ENCODE measurements at places on chromosomes 7 and 10.
A peak's percentile ranks its signal among the peaks of the same experiment; 100 is the strongest.

DNA sequence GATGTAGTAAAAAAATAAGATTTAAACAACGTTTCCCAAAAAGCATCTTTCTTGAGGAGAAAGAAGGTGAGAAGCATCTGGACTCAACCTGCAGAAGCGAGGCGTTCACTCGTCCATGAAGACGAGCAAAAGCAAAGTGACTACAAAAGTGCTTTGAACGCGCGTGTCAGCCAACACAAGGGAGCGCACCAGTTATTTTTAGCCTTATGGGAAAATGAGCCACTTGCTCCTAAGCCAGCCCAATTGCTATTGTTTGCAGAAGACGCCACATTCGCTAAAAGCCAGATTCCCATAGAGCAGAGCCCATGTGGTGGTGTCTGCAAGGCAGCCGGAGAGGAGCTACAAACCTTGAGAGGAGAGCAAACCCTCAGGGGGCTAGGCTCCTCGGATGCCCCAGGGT, 122.5 kb downstream of the FAM53B start:
- H3K27me3 ChIP-seq, result no peaks in the 10 kb centered on the region
- no peaks in the 10 kb centered on the region for H3K4me1 ChIP-seq
- no peak overlapping the region for H3K27ac ChIP-seq

- H3K4me3 ChIP-seq, result no peak overlapping the region
- no peaks in the 10 kb centered on the region for H3K27me3 ChIP-seq
- no peak for DNase-seq
- no peak overlapping the region for H3K27ac ChIP-seq
- no peaks in the 10 kb centered on the region for H3K36me3 ChIP-seq
Measured at GRCh38 chr7:157499835-157500153, 163.0 kb downstream of the DNAJB6 start.

- H3K27ac ChIP-seq, result no peak overlapping the region
- no peak overlapping the region for H3K4me3 ChIP-seq
- no peaks in the 10 kb centered on the region for H3K27me3 ChIP-seq
- H3K36me3 ChIP-seq, result no peaks in the 10 kb centered on the region
- peak; percentile 39 for DNase-seq
Measured at GRCh38 chr7:1586827-1587705, 17.2 kb upstream of the PSMG3 start.

DNA sequence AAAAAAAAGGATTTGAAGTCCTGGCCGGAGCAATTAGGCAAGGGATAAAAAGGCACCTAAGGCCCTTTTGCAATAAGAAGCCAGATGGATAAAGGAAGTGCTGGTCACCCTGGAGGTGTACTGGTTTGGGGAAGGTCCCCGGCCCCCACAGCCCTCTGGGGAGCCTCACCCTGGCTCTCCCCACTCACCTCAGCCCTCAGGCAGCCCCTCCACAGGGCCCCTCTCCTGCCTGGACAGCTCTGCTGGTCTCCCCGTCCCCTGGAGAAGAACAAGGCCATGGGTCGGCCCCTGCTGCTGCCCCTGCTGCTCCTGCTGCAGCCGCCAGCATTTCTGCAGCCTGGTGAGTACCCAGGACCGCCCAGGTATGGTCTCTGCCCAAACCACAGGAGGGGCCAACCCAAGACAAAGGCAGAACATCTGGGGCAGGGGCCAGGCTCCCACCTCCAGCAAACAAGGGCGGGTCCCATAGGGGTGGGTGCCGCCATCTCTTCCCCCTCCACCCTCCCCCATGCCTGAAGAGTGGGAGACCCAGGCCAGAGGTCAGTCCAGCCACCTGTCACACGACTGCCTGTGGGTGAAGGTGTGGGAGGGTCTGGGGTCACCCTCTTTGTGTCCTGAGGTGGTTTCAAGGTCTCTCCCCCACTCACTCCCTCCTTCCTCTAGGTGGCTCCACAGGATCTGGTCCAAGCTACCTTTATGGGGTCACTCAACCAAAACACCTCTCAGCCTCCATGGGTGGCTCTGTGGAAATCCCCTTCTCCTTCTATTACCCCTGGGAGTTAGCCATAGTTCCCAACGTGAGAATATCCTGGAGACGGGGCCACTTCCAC, at the start of gene PILRB:
PILRB (plus strand) TSS at position 91 of the 830 bp plus-strand sequence; CDS start at position 277, 186 bp downstream.
- no peak within 1 kb of the TSS for H3K27ac ChIP-seq
- H3K4me1 ChIP-seq, result no peaks in the 10 kb centered on the region
- no peaks in the 10 kb centered on the region for H3K27me3 ChIP-seq
- peaks cover 64% of the 10 kb centered on the region for H3K36me3 ChIP-seq
- no peak within 1 kb of the TSS for H3K4me3 ChIP-seq

DNA sequence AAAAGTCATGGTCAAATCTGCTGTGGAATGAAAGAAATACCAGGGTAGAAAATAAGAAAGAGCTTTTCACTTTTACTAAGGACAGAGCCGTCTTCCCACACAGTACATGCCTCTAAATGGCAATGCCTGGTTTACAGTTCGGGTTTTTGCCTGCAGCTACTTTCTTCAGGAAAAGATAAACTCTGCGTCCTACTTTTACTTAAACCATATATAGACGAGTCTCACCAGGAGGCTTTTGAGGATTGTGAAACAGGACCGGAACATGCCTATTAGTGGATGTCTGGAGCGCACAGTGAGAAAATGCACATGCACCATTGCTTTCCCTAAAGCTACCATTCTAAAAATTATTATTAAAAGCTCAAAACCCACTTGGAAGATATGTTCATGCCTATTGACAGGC, 70.5 kb downstream of the KLF6 start:
- no peak overlapping the region for H3K27ac ChIP-seq
- H3K4me1 ChIP-seq, result no peaks in the 10 kb centered on the region
- no peak overlapping the region for H3K4me3 ChIP-seq

GRCh38 chr7:117098457-117098856, 145.2 kb downstream of the ST7 start:
- no peak overlapping the region for H3K4me3 ChIP-seq
- H3K27me3 ChIP-seq, result no peaks in the 10 kb centered on the region
- no peaks in the 10 kb centered on the region for H3K36me3 ChIP-seq
- no peaks in the 10 kb centered on the region for H3K4me1 ChIP-seq
- no peak for DNase-seq

DNA sequence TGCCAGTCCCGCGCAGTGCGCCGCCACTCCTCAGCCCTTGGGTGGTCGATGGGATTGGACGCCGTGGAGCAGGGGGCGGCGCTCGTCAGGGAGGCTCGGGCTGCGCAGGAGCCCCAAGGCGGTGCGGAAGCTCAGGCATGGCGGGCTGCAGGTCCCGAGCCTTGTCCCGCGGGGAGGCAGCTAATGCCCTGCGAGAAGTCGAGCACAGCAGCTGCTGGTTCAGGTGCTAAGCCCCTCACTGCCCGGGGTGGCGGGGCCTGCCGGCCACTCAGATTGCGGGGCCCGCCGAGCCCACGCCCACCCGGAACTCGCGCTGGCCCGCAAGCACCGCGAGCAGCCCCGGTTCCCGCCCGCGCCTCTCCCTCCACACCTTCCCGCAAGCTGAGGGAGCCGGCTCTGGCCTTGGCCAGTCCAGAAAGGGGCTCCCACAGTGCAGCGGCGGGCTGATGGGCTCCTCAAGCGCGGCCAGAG, 14.4 kb upstream of the WASL start:
- no peaks in the 10 kb centered on the region for H3K36me3 ChIP-seq
- H3K27ac ChIP-seq, result no peak overlapping the region
- DNase-seq, result no peak
- no peaks in the 10 kb centered on the region for H3K4me1 ChIP-seq
- H3K4me3 ChIP-seq, result no peak overlapping the region
- H3K27me3 ChIP-seq, result no peaks in the 10 kb centered on the region

- DNase-seq, result no peak
- no peaks in the 10 kb centered on the region for H3K27me3 ChIP-seq
- no peaks in the 10 kb centered on the region for H3K36me3 ChIP-seq
- H3K4me1 ChIP-seq, result no peaks in the 10 kb centered on the region
- no peak overlapping the region for H3K27ac ChIP-seq
Measured at GRCh38 chr7:32250471-32251260, 180.5 kb upstream of the PDE1C start.

DNA sequence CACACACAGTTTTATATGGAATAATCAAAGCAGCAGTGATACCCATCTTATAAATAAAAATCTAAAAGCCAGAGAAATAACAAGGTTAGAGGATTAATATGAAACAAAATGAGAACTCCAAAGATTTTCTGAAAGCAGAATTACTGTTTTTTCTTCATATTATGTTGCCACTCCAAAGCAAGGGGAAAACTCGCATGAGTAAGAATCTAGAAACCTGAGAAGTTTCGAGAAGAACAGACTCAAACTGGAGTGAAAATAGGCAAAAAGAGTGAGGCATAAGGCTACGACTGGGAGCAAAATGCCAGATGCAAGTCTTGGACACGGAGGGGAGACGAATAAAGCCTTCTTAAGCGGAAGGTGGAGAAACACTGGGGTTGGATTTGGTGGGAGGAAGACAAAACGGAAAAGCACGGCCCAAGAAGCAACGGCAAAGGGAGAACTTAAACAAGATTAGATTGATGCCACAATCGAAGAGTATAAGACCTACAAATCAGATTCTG, 923 bp downstream of the TNPO3 start:
- peak overlapping the region; percentile 90 for H3K27ac ChIP-seq
- no peaks in the 10 kb centered on the region for H3K36me3 ChIP-seq
- DNase-seq, result no peak
- peaks cover 18% of the 10 kb centered on the region for H3K4me1 ChIP-seq
- peak overlapping the region; percentile 93 for H3K4me3 ChIP-seq

DNA sequence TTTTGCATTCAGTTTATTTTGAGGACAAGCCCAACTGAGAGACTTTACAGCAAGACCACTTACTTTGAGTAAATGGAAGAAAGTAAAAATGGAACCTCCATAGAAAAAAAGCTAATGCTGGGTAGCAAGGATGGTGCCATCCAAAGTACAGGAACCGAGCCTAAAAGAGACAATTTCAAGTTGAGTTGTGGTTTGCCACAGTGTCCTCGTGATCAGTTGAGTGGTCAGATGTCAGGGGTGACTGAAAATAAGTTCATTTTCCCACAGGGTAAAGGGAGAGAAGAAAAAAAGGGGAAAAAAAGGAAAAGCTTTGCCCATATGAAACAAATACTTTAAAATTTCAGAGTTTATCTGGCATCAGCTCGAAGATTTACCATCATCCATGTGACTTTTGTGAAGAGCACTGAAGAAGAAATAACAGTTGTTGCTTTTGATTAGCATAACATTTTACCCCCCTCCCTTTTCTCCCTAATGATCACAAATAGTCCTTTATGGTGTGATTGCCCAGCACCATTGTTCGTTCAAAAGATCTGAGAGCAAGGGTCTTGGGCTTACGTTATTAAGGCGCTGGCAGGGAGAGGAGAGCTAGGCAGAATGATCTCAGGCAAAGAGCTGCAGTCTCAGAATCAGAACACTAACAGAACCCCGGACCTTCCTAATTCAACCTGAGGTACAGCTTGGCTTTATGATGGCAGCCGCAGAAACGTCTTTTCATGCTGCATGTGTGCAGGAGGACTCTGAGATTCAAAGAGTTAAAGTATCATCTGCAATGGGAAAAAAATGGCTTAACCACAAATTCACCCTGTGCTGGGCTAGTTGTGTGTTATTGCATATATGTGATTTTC, 338.1 kb downstream of the RNLS start:
- H3K4me1 ChIP-seq, result peaks cover 10% of the 10 kb centered on the region
- H3K36me3 ChIP-seq, result no peaks in the 10 kb centered on the region
- no peaks in the 10 kb centered on the region for H3K27me3 ChIP-seq
- H3K27ac ChIP-seq, result peak overlapping the region; percentile 67
- DNase-seq, result no peak

DNA sequence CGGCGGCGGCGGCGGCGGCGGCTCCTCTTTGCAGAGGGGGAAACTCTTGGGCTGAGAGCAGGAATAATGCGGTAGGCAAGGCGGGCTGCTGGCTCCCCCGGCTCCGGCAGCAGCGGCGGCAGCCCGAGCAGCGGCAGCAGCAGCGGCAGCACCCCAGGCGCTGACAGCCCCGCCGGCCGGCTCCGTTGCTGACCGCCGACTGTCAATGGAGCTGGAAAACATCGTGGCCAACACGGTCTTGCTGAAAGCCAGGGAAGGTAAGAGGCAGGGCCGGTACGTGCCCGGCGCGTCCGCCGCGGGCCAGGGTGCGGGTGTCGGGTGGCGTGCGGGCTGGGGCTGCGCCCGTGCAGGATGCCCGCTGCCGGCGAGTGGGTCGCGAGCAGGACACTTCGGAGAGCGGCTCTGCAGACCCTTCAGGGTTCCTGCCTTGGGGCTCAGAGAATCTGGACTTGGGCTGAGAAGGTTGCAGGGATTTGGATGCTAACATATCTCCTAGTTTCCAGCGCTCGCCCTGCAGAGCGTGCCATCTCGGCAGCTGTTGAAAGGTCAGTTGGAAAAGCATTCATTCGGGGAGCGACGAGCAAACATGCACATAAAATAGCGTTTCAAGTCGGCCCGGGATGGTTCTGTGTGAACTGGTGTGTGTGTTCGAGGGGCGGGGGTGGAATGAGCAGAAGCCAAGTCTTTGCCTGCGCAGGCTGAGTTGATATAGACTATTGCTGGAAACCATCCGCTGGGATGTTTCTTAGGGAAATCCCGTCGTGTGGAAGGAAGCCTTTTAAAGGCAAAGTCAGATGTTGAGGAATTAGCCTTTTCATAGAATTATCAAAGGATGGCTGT, 562 bp downstream of the GRK5 start:
- H3K4me3 ChIP-seq, result peak overlapping the region; percentile 85
- H3K36me3 ChIP-seq, result no peaks in the 10 kb centered on the region
- H3K27ac ChIP-seq, result peak overlapping the region; percentile 76
- H3K27me3 ChIP-seq, result no peaks in the 10 kb centered on the region

All from pancreas (tissue), 10 donors.